ENCODE measurements at places on chromosomes 6 and 20.

DNA sequence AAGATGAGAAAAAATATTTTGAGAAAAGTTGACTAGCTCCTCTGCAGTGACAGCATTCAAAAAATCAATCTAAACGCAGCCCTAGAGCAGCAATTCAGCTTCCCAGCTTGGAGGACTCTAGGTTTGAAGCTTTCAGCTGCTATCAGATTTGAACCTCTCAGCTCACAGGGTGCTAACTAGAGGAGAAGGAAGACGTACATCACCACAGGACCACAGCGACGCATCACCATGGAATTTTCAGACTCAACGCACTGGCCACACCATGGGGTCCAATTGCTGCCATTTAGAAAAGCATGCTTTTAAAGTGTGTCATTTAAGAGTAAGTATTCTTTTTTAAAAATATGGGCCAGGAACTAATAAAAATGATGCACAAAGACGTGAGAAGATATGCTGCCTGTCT is 45.0 kb upstream of the FUCA2 start:
- DNase-seq, result no peak

- no peak for DNase-seq
Measured at GRCh38 chr6:11271228-11272020, 39.0 kb upstream of the NEDD9 start.

- no peak for DNase-seq
Measured at GRCh38 chr20:32443386-32443974, 85.3 kb downstream of the ASXL1 start.

GRCh38 chr6:163667372-163668060 is 253.0 kb downstream of the QKI start:
- DNase-seq, result no peak

DNA sequence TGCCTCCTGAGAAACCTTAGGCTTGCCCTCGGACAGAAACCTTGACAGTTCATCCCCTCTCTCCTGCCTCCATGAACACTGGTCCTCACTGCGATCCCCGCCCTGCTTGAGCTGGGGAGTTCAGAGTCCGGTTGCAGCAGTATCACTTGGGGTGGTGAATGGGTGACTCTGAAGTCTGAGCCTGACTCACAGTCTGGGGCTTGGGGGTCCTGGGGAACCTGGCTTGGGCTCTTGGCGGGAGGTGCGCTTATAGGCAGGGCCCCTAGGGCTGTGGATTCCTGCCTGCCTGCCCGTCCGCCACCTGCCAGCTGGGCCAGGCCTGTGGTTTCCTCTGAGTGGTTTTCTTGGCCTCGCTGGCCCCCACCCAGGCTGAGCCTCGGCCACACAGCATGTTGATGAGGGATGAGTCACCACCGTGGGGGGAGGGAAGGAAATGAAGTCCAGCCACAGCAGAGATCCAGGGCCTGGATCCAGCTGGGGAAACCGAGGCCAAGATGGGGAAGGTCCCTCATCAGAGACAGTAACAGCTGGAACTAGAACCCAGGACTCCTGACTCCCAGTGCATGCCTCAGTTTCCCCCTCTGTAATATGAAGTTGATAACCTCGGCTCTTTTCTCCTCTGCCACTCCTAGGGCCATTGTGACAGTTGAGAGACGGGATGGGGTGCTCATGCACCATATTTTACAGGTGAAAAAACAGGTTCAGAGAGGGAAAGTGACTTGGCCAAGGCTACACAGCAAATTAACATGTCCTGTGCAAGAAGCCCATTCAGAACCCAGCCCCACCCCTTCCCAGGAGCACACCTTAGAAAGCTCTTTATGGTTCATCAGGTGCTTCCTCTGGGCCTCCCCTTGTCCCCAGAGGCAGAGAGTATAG is 9.2 kb downstream of the FOXS1 start:
- DNase-seq, result no peak

DNA sequence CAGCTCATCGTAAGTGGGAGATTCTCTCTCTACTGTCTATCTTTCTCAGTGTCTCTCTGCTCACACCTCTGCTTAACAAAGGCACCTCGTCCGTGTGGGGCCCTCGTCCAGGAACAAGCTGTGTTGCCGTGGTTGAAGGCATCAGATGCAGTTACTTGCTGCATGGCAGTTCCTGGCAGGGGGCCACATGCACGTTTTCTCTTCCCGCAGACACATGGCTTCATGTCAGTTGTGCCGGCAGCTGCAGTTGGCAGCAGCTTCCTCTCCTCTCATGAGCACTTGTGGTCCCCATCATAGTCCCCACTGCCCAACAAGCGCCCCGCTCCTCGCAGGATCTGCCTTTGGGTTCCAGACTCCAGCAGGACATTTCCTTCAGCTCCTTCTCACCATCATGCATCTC is 7.1 kb upstream of the AFDN start:
- DNase-seq, result no peak

- DNase-seq, result no peak
Measured at GRCh38 chr6:162697872-162698403, 29.6 kb downstream of the PRKN start.

- DNase-seq, result no peak
Measured at GRCh38 chr20:1154691-1155090, 30.1 kb downstream of the TMEM74B start.

DNA sequence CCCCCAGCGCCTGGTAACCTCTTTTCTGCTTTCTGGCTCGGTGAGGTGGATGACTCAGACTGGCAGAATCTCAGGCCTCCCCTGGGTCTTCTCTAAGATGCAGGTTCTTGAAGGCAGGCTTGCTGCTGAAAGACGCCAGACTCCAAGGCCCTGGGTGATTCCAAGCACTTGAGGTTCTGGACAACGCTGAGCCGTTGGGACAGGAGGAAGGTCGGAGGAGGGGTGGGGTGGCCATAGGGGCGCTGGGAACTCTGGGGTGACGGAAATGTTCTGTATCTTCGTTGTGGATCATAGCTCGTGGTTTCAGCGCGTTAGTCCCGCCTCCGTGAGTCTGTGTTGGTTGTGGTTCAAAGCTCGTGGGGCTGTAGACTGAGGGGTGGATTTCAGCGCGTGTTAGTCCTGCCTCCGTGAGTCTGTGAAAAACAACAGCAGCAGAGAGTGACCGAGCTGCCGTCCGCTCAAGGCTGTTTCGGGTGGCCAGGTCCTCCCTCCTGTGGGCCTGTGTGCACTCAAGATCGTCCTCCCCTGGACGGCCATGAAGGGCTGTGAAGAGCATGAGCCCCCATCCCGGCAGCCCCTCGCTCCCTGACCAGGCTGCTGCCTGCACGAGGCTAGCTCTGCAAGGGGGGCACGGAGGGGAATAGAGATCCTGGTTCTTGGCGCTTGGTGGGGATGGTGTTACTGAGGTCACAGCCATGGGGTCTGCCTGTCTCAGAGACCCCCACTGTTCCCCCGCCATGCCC is 7.7 kb downstream of the NTSR1 start:
- no peak for DNase-seq

- no peak for DNase-seq
Measured at GRCh38 chr20:50120935-50121693, 8.2 kb upstream of the UBE2V1 start.

GRCh38 chr6:13413900-13414555 is 73.4 kb downstream of the GFOD1 start:
- DNase-seq, result no peak
